ENCODE measurements at places on chromosomes 7 and 10.

DNA sequence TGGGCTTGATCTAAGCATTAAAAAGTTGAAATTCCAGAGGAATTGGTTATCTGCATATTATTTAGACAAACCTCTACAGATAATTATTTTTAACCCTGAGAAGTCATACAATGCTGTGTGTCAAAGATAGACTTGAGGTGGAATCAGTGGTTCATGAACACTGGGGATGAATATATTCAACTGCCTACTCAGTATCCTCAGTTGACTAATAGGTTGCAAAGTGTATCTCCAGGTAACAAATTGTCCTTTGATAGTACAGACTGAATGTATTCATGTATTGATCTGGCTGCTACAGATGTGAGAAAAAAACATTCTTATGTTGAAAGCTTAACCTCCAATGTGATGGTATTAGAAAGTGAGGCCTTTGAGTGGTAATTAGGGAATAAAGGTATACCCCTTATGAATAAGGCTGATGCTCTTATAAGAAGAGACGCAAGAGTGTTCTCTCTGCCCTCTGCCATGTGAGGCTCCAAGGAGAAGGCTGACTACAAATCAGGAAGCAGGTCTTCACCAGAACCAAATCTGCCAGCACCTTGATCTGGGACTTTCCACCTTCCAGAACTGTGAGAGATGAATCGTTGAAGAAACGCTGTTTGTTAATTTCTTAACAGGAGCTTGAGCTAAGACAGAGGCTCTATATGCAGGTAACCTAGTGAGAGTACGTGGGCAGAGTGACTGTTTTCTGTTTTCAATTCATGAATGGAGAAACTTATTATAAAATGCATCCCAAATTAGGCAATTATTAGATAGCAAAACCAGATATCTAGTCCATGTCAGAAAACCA, 7.5 kb downstream of the MRPL32 start:
- no peak for DNase-seq

DNA sequence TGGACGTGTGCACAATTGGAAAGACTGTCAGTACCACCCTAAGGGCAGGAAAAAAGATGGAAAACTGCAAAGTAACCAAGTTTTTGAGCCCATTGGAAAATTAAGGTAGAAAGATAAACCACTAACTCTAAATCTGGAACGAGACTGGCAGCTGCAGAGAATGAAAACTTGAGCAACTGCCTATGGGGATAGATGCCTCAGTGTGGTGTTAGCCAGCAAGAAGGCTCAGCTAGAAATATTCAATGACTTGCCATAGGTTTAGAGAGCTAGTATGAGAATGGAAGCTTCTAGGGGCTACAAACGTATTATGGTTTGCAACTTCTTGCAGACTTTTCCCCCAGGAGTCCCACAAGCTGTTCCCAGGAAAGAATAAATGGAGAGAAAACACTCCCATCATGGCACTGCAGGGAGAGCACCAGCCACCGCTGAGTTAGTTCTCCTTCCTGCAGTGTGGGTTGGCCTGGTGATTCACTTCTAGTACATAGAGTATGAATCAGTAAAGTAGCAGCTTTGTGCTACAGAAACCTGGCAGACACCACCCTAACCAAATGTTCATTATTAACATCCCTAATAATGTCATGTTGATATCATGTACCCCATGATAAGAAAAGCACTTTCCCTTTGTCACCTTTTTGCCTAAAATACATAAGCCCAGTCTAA, 372.4 kb upstream of the VWC2 start:
- DNase-seq = no peak

DNA sequence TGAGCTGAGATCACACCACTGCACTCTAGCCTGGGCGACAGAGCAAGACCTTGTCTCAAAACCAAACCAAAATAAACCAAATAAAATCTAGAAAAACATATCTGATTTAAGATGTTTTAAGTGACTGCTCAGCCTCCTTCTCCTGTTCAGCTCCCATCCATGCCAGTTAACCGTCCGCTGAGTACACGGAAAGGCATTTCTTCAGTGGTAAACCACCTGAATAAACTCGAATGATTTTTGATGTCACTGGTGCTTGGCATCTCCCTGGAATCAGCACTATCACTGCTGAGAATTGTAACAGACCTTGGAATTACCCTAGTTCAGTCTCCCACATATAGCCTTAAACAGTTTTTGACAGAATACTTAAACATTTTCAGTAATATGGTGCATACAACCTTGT, 24.1 kb upstream of the NRCAM start:
- DNase-seq = no peak

- no peak for DNase-seq
These were observed 1.0 kb downstream of the UBTD1 start for GRCh38 chr10:97499561-97500296.

DNA sequence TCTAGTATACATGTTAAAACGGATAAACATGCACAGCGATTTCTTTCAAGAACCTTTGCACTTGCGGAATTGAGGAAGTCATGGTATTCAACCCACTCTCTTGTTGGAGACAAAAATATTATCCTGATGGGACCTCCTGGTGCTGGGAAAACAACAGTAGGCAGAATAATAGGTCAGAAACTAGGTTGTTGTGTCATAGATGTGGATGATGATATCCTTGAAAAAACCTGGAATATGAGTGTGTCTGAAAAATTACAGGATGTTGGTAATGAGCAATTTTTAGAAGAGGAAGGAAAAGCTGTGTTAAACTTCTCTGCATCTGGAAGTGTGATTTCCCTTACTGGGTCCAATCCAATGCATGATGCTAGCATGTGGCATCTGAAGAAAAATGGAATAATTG, 6.9 kb downstream of the THNSL1 start:
- no peak for DNase-seq

DNA sequence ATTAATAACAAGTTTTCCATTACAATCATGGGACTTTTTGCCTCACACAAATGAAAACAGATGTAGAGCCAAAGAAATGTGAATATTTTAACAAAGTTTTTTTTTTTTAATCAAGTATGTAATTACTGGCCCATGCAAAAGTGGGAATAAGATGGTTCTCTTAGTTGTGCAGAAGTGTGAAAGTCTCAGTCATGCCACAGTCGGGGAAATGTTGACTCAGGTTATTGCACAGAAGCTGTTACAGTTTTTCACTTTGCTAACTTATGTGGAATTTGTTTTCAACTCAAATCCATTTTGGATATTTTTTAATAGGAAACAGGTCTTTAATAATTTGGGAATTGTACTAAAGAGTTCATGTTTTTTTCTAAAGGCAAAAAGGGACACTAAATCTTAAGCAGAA, 44.0 kb upstream of the CAV2 start:
- no peak for DNase-seq

- DNase-seq = no peak
These were observed 38.1 kb upstream of the PIK3AP1 start for GRCh38 chr10:96758423-96758822.

- no peak for DNase-seq
These were observed 40.0 kb upstream of the PDK4 start for GRCh38 chr7:95636140-95636940.

DNA sequence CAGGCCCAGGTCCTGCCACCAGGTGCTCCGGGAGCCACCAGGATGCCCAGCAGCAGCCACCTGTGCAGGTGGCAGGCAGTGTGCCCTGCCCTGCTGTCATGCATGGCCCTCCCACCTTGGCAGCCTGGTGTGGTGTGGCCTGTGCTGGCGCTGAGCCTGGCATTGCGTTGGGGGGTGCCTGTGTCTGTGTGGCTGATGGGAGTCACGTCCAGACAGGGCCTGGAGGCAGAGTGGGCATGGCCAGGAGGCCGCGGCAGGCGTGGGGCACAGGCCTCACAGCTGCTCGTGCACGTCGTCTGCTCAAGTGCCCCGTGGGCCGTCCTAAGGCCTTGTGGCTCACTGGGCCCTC, 8.7 kb downstream of the TTYH3 start:
- no peak for DNase-seq

DNA sequence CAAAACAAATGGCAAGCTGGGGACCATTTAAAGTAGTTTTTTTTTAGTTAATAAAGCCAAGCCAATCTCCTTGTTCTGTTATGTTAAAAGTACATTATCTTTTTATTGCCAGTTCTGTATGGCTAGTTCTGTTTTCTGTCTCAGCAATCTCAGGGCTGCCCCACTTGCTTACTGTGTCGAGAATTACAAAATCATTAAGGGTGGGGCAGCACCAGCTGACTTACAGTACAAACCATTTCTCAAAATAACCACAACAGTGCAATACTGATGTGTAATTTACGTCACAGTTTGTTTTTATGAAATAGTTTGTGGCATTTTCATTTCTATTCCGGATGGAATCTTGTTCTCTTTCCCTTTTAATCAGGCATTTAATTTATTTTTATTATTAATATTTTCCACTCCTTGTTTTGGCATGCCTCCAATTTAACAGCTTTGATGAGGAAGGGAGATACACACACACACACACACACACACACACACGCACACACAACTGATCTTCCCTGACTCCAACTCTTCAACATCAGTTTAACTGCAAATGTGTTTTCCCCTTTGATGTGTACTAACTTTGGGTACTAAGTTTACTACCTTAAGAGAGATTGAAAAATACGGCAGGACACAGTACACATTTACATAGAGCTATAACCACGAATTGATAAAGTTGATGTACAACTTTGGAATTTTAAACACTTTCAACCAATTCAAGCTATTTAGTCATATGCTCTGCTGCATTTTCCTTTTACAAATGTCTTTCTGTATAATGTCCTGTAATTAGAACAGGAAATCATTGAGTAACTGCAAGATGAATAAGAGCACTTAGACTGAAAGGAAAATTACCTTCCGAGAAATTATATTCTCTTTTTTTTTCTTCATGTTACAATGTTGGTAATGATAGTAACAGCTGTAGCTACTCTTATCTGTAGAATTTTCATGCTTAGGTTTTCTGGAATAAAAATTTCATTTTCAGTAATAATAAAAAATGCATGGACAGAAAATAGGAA, 91.5 kb downstream of the ARID5B start:
- no peak for DNase-seq

DNA sequence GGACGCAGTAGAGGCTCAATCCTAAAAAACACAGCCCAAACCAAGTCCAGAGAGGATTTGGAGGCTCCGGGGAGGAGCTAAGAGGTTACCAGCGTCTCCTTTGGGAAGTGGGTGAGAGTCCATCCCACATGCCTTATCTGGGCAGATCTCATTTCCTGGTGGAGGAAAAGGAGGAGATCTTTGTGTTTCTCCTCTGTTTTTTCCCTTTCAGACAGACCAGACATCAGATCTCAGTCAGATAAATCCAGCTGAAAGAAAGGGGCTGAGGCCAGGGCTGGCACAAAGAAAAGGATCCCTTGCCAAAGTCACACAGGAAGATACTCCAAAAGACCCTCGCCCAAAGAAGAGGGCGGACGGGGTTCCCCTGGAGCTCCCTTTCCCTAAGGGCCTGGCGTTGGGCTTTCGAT, 58.3 kb upstream of the COMTD1 start:
- DNase-seq = no peak

DNA sequence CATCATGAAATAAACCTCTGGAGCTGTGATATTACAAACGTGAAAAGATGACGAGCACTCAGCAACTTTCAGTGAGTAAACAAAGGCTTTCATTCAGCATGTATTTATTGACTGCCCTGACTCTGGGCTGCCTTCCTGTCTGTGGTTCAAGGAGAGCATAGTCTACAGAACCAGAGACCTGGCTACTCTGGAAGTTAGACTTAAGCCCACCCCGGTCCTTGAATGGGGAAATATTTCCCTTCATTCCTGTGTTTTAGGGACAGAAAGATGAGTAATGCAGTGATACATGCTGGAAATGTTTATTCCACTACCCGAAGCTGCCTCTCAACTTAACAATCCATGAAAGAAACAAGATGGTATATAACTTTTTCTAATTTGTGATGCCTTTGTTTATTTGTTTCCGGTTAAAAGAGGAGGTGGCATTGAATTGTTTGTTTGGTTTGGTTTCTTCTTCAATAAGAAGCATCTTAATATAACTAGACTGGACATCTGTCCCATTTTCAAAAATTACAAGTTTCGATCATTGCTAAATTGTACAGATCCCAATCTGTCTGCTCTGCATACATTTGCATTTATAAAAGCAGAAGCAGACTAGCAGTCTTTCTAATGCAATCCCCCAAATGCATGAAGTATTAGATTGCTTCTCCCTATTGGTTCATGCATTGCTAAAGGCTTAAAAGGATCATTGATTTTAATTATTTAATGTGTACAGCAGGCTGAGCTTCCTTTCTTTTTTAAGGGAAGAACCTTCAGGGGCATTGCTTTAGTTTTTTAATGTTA, 57.7 kb downstream of the TRUB1 start:
- DNase-seq = no peak

GRCh38 chr10:78045237-78045636, 11.6 kb downstream of the RPS24 start:
- no peak for DNase-seq

DNA sequence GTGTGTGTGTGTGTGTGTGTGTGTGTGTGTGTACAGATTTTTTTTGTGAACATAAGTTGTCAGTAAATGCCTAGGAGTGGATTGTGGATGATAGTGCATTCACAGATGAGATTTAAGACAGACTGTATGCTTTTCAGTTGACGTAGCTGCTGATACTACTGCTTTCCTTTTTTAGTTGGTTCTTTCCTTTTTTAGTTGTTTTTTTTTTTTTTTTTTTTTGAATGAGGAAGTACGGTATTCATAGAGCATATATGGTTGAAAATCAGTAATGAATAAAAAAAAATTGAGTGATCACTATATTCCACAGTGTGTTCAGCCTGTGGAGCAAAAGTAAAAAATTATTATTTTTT, 80.5 kb downstream of the RBM33 start:
- no peak for DNase-seq

GRCh38 chr7:5831196-5831595, 49.4 kb upstream of the OCM start:
- no peak for DNase-seq

DNA sequence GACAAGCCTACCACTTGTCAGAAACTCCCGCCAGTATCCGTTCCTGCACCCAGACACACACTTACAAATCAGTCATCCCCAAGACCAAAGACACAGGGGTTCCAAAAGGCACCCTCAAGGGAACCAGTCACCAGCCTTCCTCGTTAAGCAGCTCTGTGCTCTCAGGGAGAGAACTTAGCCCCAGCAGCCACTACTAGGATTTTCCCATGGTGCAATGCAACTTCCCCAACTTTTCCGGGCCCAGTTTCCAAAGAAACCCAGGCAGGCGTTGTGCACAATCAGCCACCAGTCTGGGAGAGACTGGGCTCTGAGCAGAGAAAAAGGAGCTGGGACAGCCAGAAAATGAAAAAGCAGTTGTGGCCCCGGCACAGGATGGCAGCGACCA, 1.2 kb downstream of the DLG5 start:
- no peak for DNase-seq

DNA sequence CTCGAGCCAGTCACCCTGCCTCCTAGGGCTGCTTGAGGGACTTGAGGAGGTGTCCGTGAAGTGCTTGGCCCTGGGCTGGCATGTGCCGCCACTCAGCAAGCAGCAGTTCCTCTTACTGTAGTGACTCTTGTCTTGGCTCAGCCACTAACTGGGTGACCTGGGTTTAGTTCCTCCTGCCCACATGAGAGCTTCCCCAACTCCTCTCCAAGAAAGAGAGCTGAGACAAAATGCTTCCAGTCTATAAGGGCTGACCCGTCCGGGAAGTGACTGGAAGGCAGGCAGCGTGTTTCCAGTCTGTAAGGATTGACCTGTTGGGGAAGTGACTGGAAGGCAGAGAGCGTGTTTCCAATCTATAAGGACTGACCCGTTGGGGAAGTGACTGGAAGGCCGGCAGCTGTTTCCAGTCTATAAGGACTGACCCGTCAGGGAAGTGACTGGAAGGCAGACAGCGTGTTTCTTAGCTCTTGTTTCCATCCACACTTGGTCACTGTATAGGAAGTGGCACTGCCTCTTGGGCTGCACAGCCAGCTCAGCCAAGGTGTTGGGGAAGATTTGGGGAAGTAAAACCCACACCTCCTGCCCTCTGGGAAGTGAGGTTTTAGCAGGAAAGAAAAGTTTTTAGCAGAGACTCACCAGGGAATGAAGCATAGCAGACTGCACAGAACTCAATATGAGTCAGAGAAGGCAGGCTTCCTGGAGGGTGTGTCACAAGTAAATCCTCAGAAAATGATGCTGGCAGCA, 53.3 kb upstream of the PPIF start:
- DNase-seq = no peak

Data from NCI-H1048 (cell line).